ENCODE measurements at places on chromosomes 4 and X. TPM values are rescaled to one million over a fixed set of nuclear protein-coding genes. Genes with fewer than 3 reads are reported as not detected.

DNA sequence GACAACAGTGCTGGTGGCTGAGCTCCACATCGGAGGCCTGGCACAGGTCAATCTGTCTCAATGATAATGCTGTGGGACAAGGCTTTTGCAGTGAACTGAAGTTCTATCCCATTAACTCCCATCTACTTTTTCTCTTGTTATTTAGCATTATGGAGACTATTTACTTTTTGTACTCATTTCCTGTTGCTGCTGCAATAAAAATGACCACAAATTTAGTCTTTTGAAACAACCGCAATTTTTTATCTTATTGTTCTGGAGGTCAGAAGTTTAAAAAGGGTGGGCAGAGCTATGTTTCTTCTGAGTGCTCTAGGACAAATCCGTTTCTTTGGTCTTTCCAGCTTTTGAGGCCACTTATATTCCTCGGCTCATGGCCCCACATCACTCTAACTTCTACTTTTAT is 111.0 kb upstream of the PITX2 start:
- DNase-seq: no peak
- no peak overlapping the region for H3K27ac ChIP-seq
- H3K4me3 ChIP-seq: no peak overlapping the region
- no peaks in the 10 kb centered on the region for H3K27me3 ChIP-seq
- no peaks in the 10 kb centered on the region for H3K36me3 ChIP-seq
- H3K4me1 ChIP-seq: no peaks in the 10 kb centered on the region

DNA sequence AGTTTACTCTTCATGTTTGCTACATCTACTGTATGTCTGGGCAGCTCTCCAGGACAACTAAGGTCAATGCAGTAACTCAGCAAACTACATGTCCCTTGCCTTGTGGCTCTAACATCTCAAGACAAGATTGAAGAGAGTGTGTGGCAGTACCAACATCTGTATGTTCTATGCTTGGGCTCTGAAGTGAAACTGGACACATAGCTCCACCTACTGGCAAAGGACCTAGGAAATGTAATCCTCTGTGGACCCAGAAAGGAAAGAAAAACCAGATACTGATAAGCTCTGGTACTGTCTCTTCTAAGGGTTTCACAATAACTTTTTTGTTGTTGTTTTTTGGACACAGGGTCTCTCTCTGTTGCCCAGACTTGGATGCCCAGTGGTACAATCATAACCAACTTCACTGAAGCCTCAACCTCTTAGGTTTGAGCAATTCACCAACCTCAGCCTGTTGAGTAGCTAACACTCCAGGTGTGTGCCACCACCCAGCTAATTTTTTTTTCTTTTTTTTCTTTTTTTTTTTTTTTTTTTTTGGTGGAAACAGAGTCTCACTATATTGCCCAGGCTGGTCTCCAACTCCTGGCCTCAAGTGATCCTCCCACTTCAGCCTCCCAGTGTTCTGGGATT is 64.1 kb downstream of the QDPR start:
- H3K27me3 ChIP-seq: no peaks in the 10 kb centered on the region
- H3K4me1 ChIP-seq: no peaks in the 10 kb centered on the region
- no peak overlapping the region for H3K4me3 ChIP-seq
- no peak overlapping the region for H3K27ac ChIP-seq
- no peaks in the 10 kb centered on the region for H3K36me3 ChIP-seq

GRCh38 chrX:74383611-74384010 is 37.7 kb upstream of the SLC16A2 start:
- H3K4me1 ChIP-seq: no peaks in the 10 kb centered on the region
- H3K27me3 ChIP-seq: peaks cover 2% of the 10 kb centered on the region
- no peak overlapping the region for H3K27ac ChIP-seq
- DNase-seq: no peak
- no peaks in the 10 kb centered on the region for H3K36me3 ChIP-seq
- H3K4me3 ChIP-seq: no peak overlapping the region

GRCh38 chr4:109691411-109691920 is 11.8 kb downstream of the CASP6 start:
- DNase-seq: no peak
- H3K36me3 ChIP-seq: peaks cover 32% of the 10 kb centered on the region
- H3K27ac ChIP-seq: peak overlapping the region; percentile 48

GRCh38 chr4:184647266-184648053 is 1.8 kb downstream of the CASP3 start:
- DNase-seq: no peak
- no peaks in the 10 kb centered on the region for H3K27me3 ChIP-seq
- H3K4me1 ChIP-seq: peaks cover 35% of the 10 kb centered on the region
- peak overlapping the region; percentile 68 for H3K27ac ChIP-seq
- peaks cover 8% of the 10 kb centered on the region for H3K36me3 ChIP-seq

DNA sequence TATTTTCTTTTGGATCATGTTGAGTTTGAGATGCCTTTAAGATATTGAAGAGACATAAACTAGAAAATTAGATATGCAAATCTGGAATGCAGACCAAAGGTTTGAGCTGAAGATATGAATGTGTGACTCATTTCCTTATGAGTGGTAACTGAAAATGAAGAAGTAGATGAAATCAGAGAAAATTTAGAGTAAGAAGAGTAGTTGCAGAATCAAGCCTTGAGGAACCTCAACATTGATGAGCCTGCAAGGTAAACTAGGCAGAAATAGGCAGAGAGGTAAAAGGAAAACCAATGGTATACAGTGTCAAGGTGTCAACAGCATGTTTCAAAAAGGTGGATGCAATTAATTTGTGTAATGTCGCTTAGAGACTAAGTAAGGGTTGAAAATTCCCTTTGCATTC is 142.8 kb downstream of the MOSPD2 start:
- no peak for DNase-seq
- H3K27me3 ChIP-seq: no peaks in the 10 kb centered on the region
- H3K27ac ChIP-seq: no peak overlapping the region
- no peaks in the 10 kb centered on the region for H3K4me1 ChIP-seq

DNA sequence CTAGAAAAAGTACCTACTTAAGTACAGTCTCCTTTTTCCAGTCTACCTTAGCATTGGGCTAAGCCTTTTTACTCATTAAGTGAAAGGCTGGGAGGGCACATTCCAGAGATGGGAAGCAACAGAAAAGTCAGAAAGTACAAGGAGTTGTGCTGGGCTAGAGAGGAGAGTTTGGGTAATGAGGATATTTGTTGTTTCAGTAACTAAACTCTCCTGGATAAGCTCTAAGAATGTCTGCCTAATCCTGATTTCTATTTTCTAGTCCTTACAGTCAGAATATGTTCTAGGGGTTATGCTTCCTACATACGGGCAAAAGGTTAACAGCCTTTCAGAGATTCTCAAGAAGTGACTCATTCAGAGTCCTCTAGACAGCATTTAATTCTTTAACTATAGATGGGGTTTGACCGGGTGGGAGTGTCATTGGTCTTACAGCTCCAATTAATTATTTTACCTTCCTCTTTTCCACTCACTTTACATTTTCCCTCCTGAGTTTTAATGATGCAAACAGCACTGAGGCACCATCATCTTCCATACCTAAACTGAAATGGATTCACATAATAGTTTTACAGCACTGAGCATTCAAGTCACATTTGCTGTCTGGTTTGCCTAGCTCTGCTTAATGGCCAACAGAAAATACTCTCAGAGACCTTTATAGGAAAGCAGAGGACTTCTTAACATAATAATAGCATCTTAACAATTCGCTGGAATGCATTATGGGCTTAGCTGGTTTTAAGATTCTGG is 42.9 kb downstream of the USP26 start:
- H3K27ac ChIP-seq: no peak overlapping the region
- H3K4me1 ChIP-seq: no peaks in the 10 kb centered on the region
- no peaks in the 10 kb centered on the region for H3K27me3 ChIP-seq
- no peak for DNase-seq
- no peak overlapping the region for H3K4me3 ChIP-seq

DNA sequence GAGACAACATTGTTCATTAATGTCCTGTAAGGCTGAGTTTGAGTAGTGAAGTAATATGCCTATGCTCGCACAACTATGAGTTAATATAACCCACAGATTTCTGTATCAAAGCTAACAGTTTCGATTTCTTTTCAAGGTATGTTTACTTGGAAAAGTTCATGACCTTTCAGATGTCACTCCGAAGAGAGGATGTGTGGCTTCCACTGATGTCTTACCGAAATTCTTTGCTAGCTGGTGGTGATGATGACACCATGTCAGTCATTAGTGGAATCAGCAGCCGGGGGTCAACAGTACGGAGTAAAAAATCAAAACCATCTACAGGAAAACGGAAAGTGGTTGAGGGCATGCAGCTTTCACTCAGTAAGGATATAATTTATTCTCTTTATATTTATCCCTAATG is 124.9 kb downstream of the STAG2 start:
- H3K36me3 ChIP-seq: no peaks in the 10 kb centered on the region
- DNase-seq: peak; percentile 19
- peaks cover 3% of the 10 kb centered on the region for H3K4me1 ChIP-seq
- H3K27ac ChIP-seq: peak overlapping the region; percentile 69

GRCh38 chrX:67523932-67524331 is 19.9 kb upstream of the AR start:
- no peak overlapping the region for H3K4me3 ChIP-seq
- no peak for DNase-seq
- no peaks in the 10 kb centered on the region for H3K4me1 ChIP-seq
- H3K36me3 ChIP-seq: no peaks in the 10 kb centered on the region
- no peaks in the 10 kb centered on the region for H3K27me3 ChIP-seq
- H3K27ac ChIP-seq: no peak overlapping the region

AMOT gene
- 3.1 TPM for total RNA-seq

NPY5R gene
- not detected for total RNA-seq

GRCh38 chr4:101282076-101282844 is 65.1 kb downstream of the PPP3CA start:
- no peaks in the 10 kb centered on the region for H3K36me3 ChIP-seq
- H3K27ac ChIP-seq: no peak overlapping the region
- H3K27me3 ChIP-seq: no peaks in the 10 kb centered on the region
- H3K4me1 ChIP-seq: peaks cover 6% of the 10 kb centered on the region

GRCh38 chrX:39850630-39851152 is 247.1 kb downstream of the BCOR start:
- H3K27me3 ChIP-seq: no peaks in the 10 kb centered on the region
- H3K4me3 ChIP-seq: no peak overlapping the region
- H3K27ac ChIP-seq: no peak overlapping the region

DNA sequence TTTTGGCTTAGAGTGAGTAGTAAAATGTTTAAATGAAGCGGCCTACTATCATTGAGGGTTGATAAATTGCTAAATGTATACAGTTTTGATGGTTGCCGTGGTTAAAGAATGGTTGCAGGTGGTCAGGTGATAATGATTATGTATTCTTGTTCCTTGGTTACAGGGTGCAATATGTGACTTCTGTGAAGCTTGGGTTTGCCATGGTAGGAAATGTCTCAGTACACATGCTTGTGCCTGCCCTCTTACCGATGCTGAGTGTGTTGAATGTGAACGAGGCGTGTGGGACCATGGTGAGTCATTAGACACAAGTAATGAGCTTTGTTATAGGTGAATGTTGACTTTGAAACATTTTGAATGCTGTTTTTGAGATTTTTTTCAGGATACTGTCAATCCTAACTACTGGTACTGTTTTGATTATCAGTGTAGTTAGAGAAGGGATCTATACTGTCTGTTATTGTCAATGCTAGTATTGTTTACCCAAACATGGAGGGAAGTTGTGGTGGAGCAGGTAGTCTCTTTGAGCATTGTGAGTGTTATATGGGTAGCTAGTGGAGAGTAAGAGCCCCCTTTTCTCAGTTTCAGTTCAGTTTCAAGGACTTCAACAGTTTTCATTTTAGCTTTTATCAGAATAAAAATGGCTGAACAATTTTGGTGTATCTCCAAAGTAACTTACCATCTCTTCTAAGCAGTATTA is 8.9 kb downstream of the ZNF330 start:
- no peak for DNase-seq
- H3K27ac ChIP-seq: no peak overlapping the region
- H3K4me3 ChIP-seq: no peak overlapping the region
- no peaks in the 10 kb centered on the region for H3K27me3 ChIP-seq

TENT5D gene
- total RNA-seq: not detected

- no peaks in the 10 kb centered on the region for H3K27me3 ChIP-seq
- H3K36me3 ChIP-seq: no peaks in the 10 kb centered on the region
- H3K4me1 ChIP-seq: peaks cover 25% of the 10 kb centered on the region
- no peak overlapping the region for H3K4me3 ChIP-seq
- no peak for DNase-seq
- peak overlapping the region; percentile 16 for H3K27ac ChIP-seq
Measured at GRCh38 chr4:121192480-121192879, 28.4 kb upstream of the TNIP3 start.

MRPS18C gene
- 35.7 TPM for total RNA-seq

DNA sequence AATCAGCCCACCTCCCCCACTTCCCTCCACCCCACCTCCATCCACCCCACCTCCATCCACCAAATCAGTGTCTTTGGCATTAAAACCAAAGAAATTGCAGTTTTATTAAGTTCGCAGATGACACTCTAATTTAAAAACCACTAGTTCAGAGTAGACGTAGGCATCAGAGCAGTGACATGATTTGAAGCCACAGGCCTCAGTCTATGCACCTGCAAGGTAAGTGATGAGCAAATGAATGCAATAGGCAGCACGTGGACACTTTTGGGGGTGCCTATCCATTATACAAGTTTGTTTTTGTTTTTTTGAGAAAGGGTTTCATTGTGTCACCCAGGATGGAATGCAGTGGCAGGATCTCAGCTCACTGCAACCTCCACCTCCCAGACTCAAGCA is 88.0 kb upstream of the TRIM2 start:
- peak overlapping the region; percentile 2 for H3K4me3 ChIP-seq
- peak overlapping the region; percentile 88 for H3K27ac ChIP-seq
- H3K4me1 ChIP-seq: peaks cover 66% of the 10 kb centered on the region

ZNF185 gene
- total RNA-seq: 3.3 TPM

DNA sequence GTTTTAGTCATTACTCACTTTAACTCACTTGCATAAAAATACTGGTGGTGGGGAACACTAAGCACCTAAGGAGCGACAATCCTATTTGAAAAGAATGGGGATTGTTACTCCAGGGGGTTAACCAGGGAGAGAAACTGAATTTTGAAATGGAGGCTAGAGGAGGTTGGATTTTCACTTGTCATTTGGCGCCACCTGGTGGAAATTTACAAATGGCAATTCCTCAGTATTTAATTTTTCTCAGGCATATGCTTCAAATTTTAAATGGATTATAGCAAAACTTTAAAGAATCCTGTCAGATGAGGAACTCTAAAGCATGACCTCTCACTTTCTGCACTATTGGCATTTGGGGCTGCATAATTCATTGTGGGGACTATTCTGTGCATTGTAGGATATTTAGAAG is 2.7 kb upstream of the GEMIN8 start:
- H3K27ac ChIP-seq: peak overlapping the region; percentile 34
- no peaks in the 10 kb centered on the region for H3K27me3 ChIP-seq
- DNase-seq: peak; percentile 36

AMBN gene
- total RNA-seq: not detected

DNA sequence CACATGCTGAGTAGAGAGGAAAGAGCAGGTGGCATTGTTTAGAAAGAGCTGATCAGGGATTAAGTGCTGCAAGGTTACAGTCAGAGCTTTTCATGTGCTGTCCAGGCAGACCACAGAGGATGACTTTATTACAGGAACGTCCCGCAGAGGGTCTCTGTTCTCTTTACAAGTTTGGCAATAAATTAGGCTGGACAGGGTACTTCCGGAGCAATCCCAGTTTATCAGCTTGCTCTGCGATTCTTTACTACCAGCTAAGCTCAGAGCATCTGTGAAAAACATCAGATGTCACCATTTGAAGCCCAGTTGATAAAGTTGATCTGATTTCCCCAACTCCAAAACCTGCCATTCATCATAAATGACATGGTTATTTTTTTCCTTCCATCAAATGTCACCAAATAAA is 633.1 kb downstream of the NLGN4X start:
- no peak overlapping the region for H3K27ac ChIP-seq
- DNase-seq: no peak
- no peaks in the 10 kb centered on the region for H3K27me3 ChIP-seq
- no peaks in the 10 kb centered on the region for H3K36me3 ChIP-seq
- H3K4me3 ChIP-seq: no peak overlapping the region

- no peak overlapping the region for H3K4me3 ChIP-seq
- peaks cover 3% of the 10 kb centered on the region for H3K4me1 ChIP-seq
- no peak for DNase-seq
- H3K36me3 ChIP-seq: no peaks in the 10 kb centered on the region
- no peaks in the 10 kb centered on the region for H3K27me3 ChIP-seq
- no peak overlapping the region for H3K27ac ChIP-seq
Measured at GRCh38 chr4:26819026-26819425, 41.6 kb upstream of the STIM2 start.

All from T-cell (primary cell).